ENCODE measurements at places on chromosomes 3 and 15. TPM values are rescaled to one million over a fixed set of nuclear protein-coding genes. Genes with fewer than 3 reads are reported as not detected.

ARL14 gene
- total RNA-seq, result not detected

ARPC4 gene
- 196 TPM for total RNA-seq

ZNF502 gene
- total RNA-seq, result 5.8 TPM

THRB gene
- total RNA-seq, result 0.77 TPM

OR5K2 gene
- not detected for total RNA-seq

FOXB1 gene
- total RNA-seq, result not detected

DUOX1 gene
- not detected for total RNA-seq

EPHB1 gene
- 0.12 TPM for total RNA-seq

BHLHE40 gene
- 15.9 TPM for total RNA-seq

SAMD7 gene
- total RNA-seq, result not detected

SCN11A gene
- total RNA-seq, result under 0.01 TPM

COL8A1 gene
- total RNA-seq, result 62.4 TPM

BTLA gene
- total RNA-seq, result not detected

TP63 gene
- total RNA-seq, result under 0.01 TPM

RLBP1 gene
- total RNA-seq, result not detected
